ENCODE measurements at places on chromosomes 13 and 19.

- no peak for DNase-seq
These were observed 114.2 kb upstream of the UQCRFS1 start for GRCh38 chr19:29326849-29327840.

DNA sequence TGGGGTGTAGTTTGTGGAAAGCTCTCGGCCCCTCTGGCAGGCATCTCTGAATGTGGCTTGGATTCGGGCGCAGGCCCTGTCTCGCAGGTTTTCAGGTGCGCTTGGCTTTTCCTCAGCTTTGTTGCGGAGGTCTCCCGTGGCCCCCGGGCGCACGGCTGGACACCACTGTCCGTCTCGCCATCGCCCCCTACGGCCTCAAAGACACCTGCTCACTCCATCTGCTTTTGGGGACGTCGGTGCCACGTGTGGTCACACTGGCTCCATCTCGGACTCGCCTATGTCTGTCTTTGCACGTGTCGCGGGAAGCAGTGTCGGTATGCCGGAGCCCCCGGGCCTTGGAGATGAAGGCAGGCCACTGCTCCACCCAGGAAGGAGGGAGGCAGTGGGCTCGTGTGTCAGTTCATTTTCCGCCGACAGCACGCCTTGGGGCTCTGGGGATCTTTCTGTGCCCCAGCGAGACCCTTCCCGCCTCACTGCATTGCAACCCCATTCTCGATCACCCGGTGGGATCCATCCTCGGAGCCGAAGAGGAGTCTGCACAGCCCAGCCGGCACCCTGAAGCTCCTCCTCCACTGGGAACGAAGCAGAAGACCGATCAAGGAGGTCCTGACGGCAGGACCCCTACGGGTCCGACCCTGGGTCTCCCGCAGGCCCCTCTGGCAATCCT is 42.1 kb downstream of the ZNF146 start:
- no peak for DNase-seq

DNA sequence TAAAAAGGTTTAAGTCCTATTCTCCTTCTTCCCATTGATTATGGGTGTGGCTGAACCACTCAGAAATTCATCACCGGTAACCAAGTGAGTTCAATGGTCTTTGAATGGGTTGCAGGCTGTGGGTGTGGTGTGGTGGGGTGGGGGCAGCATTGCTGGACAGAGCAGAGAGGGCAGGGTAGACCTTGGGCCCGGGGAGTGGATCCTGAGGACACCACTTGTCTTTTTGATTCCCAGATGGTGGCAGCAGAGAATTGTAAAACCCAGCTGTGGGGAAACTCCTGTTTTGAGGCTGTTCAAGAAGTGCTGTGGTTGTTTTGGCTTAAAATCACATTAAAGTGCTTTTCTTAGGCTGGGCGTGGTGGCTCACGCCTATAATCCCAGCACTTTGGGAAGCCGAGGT is 45.8 kb upstream of the RGCC start:
- DNase-seq, result no peak

GRCh38 chr13:94177041-94177440 is 302.4 kb downstream of the DCT start:
- no peak for DNase-seq

DNA sequence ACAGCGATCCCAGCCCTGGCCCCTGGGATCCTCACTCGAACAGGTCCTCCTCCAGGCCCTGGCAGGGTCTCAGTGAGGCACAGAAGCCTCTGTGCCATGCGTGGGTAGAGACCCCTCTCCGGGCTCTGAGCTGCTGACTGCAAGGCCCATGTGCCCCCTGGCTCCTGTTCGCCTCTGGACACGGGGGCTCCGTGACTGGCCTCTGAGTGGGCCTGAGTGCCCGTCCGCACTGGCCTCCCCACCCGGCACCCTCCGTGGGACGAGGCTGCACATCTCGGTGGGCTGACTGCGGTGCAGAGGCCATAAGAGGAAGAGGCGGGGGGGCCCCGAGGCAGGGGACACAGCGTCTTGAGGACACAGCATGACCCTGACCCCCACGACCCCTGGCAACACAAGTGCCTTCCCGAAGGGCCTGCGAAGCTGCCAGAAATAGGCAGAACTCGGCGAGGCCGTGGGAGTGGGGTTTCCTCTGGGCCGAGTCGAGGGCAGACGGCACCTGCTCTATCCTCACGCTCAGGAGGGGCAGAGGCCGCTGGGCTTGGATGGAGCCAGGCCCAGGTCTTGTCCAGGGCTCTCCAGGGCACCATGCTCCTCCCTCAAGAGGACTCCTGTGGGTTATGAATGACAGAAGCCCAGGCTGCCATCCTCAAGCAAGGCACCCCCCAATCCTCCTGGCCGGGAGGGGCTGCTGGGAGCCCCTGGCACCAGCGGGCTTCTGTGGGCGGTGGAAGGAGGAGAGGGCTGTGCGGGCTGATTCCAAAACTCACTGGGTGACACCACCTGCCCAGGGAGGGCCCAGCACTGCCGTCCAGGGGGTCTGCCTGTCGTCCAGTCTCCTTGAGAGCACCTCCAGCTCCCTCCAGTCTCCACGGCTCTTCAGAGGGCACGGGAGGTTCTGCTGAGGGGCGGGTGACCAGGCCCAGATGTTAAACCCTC is 52.6 kb downstream of the RASA3 start:
- no peak for DNase-seq

DNA sequence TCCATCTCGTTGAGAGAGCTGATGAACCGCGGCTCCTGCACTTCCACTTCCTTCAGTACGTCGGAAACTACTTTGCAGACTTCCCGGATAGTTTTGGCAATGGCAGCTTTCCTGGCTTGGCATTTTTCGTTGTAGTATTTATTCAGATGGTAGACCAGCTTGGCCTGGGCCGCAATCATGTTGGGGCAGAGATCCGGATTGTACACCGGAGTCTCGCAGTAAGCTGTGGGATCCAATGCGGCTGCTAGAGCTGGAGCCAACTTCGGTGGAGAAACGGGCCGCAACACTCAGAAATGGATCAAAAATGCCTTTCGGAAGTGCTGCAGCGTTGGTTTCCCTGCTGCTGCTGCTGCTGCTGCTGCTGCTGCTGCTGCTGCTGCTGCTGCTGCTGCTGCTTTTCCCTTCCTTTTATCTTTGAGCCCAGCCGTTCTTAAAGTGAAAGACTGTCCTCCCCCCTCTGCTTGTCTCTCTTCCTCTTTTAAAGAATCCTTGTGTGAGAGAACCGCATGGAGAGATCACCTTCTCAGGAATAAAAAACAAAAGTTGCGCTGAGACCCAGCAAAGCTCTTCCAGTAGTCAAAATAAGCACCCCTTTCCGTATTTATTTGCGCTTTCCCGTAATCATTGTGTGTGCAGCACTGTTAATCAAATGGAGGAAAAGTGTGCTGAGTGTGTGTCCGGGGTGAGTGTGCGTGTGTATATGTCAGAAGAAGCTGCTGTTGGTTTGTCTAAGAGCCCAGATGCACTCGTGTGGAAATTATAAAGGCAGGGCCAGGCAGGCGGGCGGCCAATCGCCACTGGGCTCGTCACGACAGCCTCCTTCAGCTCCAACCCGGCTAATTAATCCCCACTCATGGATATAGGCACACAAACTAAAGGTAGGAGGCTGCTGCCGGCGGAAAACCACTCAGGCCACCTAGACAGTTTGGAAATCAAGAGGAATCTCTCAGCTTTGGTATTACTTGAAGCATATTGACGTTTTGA is at the start of gene MAB21L1:
TSS of gene MAB21L1 (minus strand) at position 730 of the 984 bp plus-strand sequence. CDS start at position 179, 551 bp downstream.
- no peak for DNase-seq

All from stimulated activated naive B cell treated with anti-CD40 and anti-IgM and Interleukin-4, amounts not matched to agents 10 μg/mL and 1 μg/mL and 100 μg/mL, for 72 hours (primary cell).